ENCODE measurements at places on chromosomes 11 and 22. TPM values are rescaled to one million over a fixed set of nuclear protein-coding genes. Genes with fewer than 3 reads are reported as not detected.

GRCh38 chr11:16794047-16794818 lies 55.8 kb downstream of the C11orf58 start:
- no peaks in the 10 kb centered on the region for H3K27me3 ChIP-seq
- no peak overlapping the region for H3K27ac ChIP-seq
- no peak for DNase-seq
- peaks cover 22% of the 10 kb centered on the region for H3K4me1 ChIP-seq

GRCh38 chr11:125494561-125494960 lies 1.5 kb downstream of the FEZ1 start:
- peaks cover 23% of the 10 kb centered on the region for H3K4me1 ChIP-seq
- DNase-seq, result no peak
- H3K27ac ChIP-seq, result no peak overlapping the region
- H3K36me3 ChIP-seq, result no peaks in the 10 kb centered on the region

Gene C1QTNF4
- not detected for total RNA-seq

Gene CEND1
- 0.68 TPM for total RNA-seq

Gene MS4A18
- not detected for total RNA-seq

DNA sequence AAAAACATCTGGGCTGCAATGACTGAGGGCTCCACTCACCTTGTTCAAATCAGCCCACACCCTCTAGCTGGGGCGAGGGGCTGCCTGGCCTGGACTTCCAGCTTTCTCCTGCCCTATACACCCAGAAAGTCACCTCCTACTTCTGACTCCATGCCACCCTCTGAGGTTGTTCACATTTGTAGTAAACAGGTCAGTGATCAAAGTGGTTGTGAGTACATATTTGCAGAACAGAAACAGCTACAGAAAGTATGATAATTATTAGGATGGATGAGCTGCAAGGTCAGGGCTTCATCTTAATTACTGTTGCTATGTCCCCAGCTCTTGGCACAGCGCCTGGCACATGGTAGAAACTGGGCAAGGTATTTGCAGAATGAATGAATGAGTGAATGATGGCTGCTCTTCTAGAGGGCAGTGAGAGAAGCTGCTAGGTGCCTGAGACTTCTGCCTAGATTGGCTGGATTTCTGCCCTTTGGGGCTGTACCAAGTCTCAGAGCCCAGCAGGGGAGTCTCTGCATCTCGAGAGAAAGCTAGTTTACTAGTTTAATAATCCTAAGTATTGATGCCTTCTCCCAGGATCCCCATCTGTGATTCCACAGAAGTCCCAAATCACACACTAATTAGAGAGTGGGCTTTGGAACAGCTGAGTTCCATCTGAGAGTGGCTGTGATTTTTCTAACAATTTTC lies 36.0 kb downstream of the SYT13 start:
- H3K36me3 ChIP-seq, result no peaks in the 10 kb centered on the region
- no peak for DNase-seq
- no peak overlapping the region for H3K4me3 ChIP-seq

- DNase-seq, result no peak
- H3K4me1 ChIP-seq, result no peaks in the 10 kb centered on the region
- no peaks in the 10 kb centered on the region for H3K36me3 ChIP-seq
- no peak overlapping the region for H3K27ac ChIP-seq
- H3K27me3 ChIP-seq, result no peaks in the 10 kb centered on the region
These were observed 38.1 kb upstream of the SWAP70 start for GRCh38 chr11:9625728-9626127.

Gene FOLR1
- not detected for total RNA-seq

DNA sequence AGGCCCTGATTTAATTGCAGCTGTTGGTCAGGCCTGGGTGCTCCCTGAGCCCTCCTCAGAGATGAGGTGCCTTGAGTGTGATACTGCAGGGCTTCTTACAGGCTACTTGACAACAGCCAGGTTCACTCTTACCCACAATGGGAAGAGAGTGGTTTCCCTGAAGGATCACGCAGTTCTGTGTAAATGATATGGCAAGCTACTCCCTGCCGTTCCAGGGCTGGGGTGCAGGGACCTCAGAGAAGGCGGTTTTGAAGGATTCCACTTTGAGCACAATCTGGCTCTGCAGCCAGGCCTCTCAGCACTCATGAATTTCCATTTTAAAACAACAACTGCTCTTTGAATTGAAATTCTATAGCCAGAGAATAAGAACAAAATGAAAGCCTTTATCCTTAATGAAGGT lies 92.9 kb downstream of the SLC17A6 start:
- H3K4me1 ChIP-seq, result peaks cover 13% of the 10 kb centered on the region
- H3K36me3 ChIP-seq, result no peaks in the 10 kb centered on the region
- no peak overlapping the region for H3K4me3 ChIP-seq
- peaks cover 25% of the 10 kb centered on the region for H3K27me3 ChIP-seq

GRCh38 chr22:21778705-21779363 lies 43.2 kb upstream of the YPEL1 start:
- H3K4me1 ChIP-seq, result no peaks in the 10 kb centered on the region
- peaks cover 9% of the 10 kb centered on the region for H3K36me3 ChIP-seq
- no peaks in the 10 kb centered on the region for H3K27me3 ChIP-seq
- no peak overlapping the region for H3K27ac ChIP-seq
- H3K4me3 ChIP-seq, result no peak overlapping the region

DNA sequence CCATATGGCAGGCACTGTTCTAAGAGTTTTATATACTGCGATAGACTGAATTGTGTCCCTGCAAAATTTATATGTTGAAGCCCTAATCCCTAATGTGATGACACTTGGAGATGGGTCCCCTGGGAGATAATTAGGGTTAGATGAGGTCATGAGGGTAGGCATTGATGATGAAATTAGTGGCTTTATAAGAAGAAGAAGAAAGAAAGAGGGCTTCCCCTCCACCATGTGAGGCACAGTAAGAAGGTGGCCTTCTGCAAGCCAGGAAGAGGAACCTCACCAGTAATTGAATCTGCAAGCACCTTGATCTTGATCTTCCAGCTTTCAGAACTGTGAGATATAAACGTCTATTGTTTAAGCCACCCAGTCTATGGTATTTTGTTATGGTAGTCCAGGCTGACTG lies 46.6 kb upstream of the TENM4 start:
- H3K4me1 ChIP-seq, result no peaks in the 10 kb centered on the region
- peaks cover 1% of the 10 kb centered on the region for H3K27me3 ChIP-seq
- H3K27ac ChIP-seq, result no peak overlapping the region
- H3K4me3 ChIP-seq, result no peak overlapping the region
- DNase-seq, result no peak

GRCh38 chr11:130204703-130205095 lies 45.1 kb downstream of the ST14 start:
- DNase-seq, result no peak
- H3K27me3 ChIP-seq, result no peaks in the 10 kb centered on the region
- H3K36me3 ChIP-seq, result no peaks in the 10 kb centered on the region
- no peaks in the 10 kb centered on the region for H3K4me1 ChIP-seq
- H3K27ac ChIP-seq, result no peak overlapping the region

DNA sequence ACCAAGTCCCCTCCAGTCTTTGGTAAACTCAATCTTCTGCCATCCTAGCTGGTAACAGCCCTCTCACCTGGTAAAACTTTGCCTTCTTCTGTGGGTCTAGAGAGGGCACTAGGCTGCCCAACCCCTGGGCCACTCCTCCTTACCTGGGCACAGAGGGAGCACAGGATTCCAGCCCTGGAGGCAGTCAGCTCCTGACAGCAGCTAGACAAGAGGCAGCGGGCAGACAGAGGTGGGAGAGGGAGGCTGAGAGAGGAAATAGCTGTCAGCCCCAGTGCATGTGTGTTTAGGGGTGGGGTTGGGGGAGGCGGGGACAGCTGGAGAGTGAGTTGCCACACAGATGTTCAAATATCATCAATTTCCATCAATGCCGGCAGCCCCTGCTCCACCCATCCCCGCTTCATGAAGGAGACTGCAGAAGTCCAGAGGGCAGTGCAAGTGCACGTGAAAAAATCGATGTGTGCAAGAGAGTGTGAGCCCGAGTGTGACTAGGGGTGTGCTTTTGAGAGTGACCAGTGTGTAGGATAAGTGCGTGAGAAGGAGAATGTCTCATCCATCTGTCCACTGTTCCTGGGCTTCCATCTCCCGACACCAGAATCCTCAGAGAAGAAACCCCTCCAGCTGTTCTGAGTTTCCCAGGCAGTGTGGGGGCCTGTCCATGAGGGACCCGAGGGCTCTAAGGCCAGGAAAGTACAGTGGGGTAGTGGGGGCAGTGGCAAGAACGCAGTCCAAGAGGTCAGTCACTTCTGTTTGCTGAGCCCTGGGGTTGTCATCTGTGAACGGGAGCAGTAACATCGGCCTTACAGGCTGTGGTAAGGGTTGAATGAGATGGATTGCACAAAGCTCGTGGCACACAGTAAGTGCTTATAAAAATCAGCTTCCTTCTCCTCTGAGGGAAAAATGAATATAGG lies at the start of gene PTGDR2:
TSS of gene PTGDR2 (minus strand) at position 225 of the 908 bp plus-strand sequence. CDS start 2,228 bp downstream, outside the sequence.
- peak within 1 kb of the TSS; percentile 33 for H3K4me3 ChIP-seq
- peaks cover 16% of the 10 kb centered on the region for H3K36me3 ChIP-seq
- DNase-seq, result no peak
- no peak within 1 kb of the TSS for H3K27ac ChIP-seq
- H3K27me3 ChIP-seq, result no peaks in the 10 kb centered on the region

GRCh38 chr11:70328556-70328955 lies 58.1 kb downstream of the PPFIA1 start:
- no peaks in the 10 kb centered on the region for H3K27me3 ChIP-seq
- H3K36me3 ChIP-seq, result peaks cover 49% of the 10 kb centered on the region
- peaks cover 3% of the 10 kb centered on the region for H3K4me1 ChIP-seq
- H3K4me3 ChIP-seq, result no peak overlapping the region
- no peak overlapping the region for H3K27ac ChIP-seq
- DNase-seq, result no peak

Gene CLCF1
- 0.39 TPM for total RNA-seq

DNA sequence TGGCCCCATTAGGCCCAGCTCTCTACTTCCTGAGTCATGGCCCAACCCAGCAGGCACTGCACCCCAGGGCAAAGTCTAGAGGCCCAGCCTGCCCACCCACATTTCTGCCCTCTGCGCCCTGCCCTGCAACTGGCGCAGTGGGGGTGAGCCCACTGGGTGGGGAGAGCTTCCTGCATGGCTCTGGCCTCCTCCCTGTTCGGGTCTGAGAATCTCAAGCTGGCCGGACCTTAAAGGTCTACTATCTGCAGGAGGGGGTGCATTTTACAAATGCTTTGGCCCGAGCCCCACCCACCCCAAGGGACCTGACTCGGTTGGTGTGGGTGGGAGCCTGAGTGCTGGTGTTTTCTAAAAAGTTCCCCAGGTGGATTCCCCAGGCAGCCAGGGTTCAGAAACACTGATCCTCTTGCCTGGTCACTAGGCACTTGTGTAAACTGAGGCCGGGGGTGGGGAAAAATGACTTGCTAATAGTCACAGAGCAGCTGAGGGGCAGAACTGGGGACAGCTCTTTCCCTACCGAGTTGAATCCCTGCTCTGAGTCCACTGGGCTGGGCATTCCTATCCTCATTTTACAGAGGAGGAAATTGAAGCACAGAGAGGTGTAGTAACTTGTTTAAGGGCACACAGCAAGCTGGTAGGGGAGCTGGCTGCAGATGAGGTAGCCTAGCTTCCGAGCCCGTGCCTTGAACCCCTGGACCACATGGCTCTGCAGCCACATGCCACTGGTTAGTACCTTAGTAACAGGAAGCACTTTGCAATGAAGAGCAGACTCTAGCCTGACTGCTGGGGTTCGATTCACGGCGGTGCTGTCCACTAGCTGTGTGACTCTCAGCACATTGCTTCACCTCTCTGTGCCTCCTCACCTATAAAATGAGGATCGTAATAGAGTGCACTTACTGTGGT lies 36.3 kb downstream of the CD82 start:
- no peaks in the 10 kb centered on the region for H3K27me3 ChIP-seq
- peaks cover 39% of the 10 kb centered on the region for H3K36me3 ChIP-seq
- peak; percentile 54 for DNase-seq

- no peak overlapping the region for H3K27ac ChIP-seq
- H3K4me3 ChIP-seq, result no peak overlapping the region
- H3K36me3 ChIP-seq, result no peaks in the 10 kb centered on the region
- DNase-seq, result no peak
- no peaks in the 10 kb centered on the region for H3K4me1 ChIP-seq
These were observed 19.8 kb upstream of the TLCD5 start for GRCh38 chr11:120305286-120305685.

DNA sequence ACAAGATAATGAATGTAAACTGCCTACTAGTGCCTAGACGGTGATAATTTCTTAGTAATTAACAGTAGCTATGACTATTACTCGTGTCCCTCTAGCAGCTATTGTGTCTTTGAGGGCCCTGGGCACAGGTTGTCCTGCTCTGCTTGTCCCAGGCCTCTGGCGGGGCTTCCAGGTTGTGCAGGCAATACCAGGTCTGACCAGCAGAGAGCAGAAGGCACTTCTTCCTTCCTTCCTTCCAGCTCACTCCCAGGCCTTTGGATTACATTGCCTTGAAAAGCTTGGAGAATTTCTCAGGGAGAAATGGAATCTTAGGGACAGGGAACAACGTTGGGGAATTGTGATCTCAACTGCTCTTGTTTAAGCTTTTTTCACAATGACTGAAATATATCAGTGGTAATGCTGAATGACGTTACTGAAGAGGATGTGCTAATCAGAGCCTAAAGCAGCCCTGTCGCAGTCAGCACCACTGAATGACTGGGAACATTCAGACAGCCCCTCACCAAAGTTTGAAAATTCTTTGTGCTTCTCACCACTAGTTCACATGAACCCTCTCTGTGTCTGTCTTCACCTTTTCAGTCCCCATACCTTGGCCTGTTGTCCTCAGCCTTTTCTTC lies 8.4 kb upstream of the CCKBR start:
- H3K36me3 ChIP-seq, result no peaks in the 10 kb centered on the region
- no peak overlapping the region for H3K27ac ChIP-seq
- H3K4me1 ChIP-seq, result no peaks in the 10 kb centered on the region
- H3K4me3 ChIP-seq, result no peak overlapping the region
- H3K27me3 ChIP-seq, result no peaks in the 10 kb centered on the region

DNA sequence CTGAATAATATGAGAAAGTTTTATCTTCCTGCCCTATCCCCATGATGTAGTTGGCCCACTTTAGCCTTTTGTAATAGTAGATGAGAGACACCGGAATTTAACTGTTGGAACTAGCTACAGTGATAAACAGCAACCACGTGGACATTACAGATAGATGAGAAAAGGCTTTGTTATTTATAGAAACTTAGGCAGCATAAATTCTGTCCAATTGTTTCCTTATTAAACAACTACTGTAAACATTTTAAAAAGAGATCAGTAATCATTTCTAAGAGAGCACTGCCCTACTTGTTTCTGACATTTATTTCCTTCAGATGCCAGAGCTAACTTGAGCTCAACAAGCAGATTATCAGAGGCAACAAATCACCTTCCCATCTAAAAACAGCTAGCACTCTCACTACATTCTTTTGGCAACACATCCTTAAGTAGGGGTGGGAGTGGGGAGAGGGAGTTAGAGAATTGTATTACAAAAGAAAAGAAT lies 63.1 kb downstream of the SOX6 start:
- no peaks in the 10 kb centered on the region for H3K4me1 ChIP-seq
- no peak for DNase-seq
- H3K27ac ChIP-seq, result no peak overlapping the region
- no peaks in the 10 kb centered on the region for H3K36me3 ChIP-seq
- no peak overlapping the region for H3K4me3 ChIP-seq

- H3K4me1 ChIP-seq, result peaks cover 33% of the 10 kb centered on the region
- H3K4me3 ChIP-seq, result no peak overlapping the region
- no peaks in the 10 kb centered on the region for H3K27me3 ChIP-seq
- H3K36me3 ChIP-seq, result no peaks in the 10 kb centered on the region
- H3K27ac ChIP-seq, result no peak overlapping the region
These were observed 32.7 kb downstream of the DENND5A start for GRCh38 chr11:9232482-9232881.
